Mesenchymal stem cell (in vitro differentiated cells and primary cell): ENCODE measurements at places on chromosomes 1 and 21.

DNA sequence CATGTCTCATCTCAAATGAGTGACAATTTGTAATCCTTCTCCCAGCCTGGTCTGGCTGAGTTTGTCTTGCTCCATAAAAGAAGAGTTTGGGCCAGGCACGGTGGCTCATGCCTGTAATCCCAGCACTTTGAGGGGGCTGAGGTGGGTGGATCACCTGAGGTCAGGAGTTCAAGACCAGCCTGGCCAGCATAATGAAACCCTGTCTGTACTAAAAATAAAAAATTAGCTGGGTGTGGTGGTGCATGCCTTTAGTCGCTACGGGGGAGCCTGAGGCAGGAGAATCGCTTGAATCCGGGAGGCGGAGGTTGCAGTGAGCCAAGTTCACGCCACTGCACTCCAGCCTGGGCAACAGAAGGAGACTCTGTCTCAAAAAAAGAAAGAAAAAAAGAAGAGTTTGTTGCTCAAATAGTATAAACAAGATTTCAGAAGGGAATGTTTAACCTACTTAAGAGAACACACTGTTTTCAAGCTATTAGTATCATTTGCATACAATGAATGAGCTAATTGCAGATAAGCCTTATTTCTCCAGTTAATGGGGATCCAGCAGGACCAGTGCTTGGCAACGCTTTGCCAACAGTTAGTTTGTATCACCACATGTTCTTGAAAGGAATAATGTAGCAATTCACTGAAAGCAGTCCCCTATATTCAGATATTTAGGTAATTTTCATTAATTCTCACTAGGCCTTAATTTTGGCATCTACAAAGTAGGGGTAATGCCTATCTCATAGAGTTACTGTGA, 15.9 kb downstream of the KLHDC7A start:
- no peak for DNase-seq

DNA sequence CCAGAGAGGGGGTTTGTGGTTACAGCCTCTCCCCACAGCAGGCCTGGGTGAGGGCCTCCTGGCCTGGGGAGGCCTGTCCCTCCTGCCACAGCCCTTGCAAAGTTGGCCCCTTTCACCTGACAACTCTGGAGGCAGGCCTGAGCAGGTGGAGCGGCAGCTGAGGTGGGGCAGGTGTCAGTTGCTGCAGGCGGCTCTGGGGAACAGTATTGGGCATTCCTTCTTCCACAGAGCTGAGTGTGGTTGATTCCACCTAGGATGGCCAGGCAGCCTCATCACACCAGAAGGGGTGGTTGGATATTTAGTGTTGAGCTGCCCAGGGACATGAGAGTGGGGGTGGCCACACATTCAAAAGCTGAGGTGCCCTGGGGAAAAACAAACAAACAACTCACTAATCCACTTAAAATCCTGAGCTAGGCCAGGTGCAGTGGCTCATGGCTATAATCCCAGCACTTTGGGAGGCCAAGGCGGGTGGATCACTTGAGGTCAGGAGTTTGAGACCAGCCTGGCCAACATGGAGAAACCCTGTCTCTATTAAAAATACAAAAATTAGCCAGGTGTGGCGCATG, 31.1 kb downstream of the PIGP start:
- DNase-seq: no peak

DNA sequence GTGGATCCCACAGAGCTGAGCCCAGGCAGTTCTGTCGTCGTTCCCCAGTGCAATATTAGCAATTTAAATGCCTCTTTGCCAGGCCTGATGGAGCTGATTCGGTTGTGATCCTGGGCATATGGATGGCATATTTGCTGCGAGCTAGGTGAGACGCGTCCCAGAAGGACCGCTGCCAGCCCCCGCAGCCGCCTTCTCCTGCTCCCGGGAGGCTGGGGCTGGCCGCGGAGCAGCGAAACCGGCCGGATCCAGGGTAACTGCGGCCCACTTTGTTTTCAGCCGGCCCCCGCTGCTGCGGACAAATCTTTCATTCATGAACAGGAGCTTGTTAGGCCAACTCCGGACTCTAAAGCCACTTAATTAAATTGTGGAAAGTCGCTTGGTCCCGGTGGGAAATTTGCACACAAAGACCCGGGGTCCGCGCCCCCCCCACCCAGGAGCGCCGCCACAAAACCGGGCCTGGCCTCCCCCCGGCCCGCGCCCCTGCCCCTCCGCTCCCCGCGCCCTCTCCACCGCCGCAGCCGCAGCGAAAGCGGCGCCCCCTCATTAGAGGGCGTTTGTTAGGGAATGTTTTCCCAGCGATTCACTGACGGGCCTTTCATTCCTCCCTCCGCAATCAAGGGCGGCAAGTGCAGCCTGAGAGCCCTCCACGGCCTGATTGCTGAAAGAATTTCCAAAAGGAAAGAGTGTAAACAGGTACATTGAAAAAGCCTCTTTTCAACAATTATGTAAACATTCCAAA, 383.3 kb downstream of the RRAGC start:
- DNase-seq: no peak

GRCh38 chr1:207021139-207021861, 11.3 kb downstream of the C1orf116 start:
- no peak for DNase-seq

DNA sequence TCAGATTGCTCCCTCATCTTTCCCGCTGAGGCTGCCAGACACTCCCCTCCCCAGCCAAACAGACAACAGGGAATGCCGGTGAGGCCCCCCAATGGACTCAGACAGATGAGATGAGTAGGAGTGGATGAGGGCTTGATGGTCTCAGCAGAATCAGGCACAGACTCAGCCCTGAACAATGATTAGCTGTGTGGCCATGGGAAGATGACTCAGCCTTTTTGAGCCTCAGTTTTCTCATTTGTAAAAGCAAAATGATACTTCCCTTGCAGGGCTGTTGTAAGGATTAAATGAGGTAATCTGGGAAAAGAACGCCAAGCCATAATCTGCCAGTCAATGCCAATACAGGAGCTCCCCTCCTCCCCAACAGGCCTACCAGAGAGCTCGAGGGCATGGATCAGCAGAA, 12.4 kb downstream of the C1orf198 start:
- DNase-seq: no peak

GRCh38 chr1:151235235-151235634, 19.3 kb upstream of the PSMD4 start:
- no peak for DNase-seq

- peak; percentile 87 for DNase-seq
Observed at GRCh38 chr1:180515857-180516388, 13.5 kb upstream of the ACBD6 start.

DNA sequence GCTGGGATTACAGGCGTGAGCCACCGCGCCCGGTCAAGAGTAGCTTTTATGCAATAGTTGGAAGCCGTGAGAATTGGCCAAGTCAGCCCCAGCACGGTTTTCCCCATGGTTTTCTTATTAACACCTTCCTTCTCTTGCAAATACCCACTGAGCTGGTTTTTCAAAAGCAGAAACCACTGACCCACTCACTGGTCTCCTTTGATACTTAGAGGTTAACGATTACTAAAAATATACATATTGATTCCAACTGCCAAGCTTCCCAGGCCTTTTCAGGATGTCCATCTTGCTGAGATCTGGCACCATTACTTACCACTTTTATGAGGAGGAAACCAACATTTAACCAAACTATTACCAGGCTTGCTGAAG, 25.9 kb upstream of the TARDBP start:
- no peak for DNase-seq

GRCh38 chr1:42163536-42164503, 725 bp downstream of the GUCA2A start:
- DNase-seq: no peak

GRCh38 chr21:43781846-43782245, 5.7 kb upstream of the CSTB start:
- DNase-seq: no peak

- DNase-seq: no peak
Observed at GRCh38 chr1:167532964-167533824, 14.9 kb upstream of the CD247 start.

- DNase-seq: no peak
Observed at GRCh38 chr1:1989789-1990188, 13.8 kb downstream of the CFAP74 start.

DNA sequence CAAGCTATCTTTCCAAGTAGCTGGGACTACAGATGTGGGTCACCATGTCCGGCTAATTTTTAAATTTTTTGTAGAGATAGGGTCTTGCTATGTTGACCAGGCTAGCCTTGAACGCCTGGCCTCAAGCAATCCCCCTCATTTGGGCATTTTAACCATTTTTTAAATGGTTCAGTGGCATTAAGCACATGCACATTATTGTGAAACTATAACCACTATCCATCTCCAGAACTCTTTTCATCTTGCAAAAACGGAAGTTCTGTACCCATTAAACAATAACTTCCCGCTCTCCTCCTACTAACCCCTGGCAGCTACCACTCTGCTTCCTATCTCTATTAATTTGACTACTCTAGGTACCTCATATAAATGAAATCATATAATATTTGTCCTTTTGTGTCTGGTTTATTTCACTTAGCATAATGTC, 4.8 kb upstream of the IL6R start:
- no peak for DNase-seq

DNA sequence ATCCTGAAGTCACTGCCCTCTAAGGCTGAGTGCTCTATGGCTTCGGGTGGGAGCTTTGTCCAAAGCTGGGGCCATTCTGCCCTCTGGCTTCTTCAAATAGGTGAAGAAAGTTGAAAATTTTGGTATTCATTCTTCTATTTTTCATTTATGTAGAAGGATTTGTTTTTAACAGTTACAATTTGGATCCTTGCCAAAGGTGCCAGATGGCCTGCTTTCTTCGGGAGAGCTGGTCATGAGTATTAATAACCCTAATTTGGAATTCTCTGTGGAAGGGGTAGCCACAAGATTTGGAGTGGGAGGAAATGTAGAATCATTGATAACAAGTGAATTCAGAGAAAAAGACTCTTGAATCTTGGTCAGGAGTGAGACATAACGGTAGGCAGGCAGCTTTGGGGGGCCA, 370.4 kb upstream of the ST6GALNAC5 start:
- DNase-seq: no peak
